ENCODE measurements at places on chromosomes 7 and 10.

DNA sequence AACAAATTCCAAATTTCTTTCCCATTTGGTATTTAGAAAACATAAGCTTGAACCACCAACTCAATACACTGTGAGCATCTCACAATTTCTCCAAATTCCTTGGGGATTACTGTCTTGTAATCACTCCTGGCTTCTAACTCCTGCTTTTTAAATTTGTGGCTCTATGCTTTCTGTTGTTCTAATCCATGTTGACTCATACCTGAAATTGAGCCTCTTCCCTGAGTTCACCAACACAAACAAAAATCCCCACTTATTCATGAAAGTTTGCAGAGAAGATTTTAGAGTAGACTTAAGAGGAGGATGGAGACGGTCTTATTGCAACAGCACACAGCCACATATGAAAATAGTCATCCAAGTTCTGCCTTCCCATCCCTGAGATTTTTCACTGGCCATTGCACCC, 252.5 kb downstream of the PTEN start:
- DNase-seq = no peak

DNA sequence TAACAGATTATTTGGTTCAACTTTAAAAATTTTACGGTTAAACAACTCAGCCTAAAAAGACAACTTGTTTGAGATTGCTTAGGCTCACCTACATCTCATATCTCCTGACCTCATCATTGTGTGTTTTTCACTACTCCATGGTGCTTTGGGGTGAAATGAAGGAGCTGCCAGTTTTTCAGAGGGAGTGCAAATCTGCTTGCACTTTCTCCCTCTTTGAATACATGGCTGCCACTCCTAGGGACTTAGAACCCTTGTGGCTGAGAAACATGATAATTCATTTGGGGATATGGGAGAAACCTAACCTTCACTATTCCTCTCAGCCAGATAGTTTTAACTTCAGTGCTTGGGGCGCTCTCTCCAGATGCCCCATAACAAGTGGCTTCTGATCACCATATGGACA, 2.7 kb downstream of the CCSER2 start:
- no peak for DNase-seq

- no peak for DNase-seq
These were observed 17.9 kb downstream of the RPP30 start for GRCh38 chr10:90889636-90890035.

GRCh38 chr10:78295242-78295641, 261.6 kb downstream of the RPS24 start:
- DNase-seq = no peak

- peak; percentile 85 for DNase-seq
These were observed 76.3 kb downstream of the CLIP2 start for GRCh38 chr7:74365322-74366022.

- DNase-seq = no peak
These were observed 215.8 kb upstream of the CCDC6 start for GRCh38 chr10:60122190-60122589.

- no peak for DNase-seq
These were observed 179.0 kb upstream of the KLF14 start for GRCh38 chr7:130912862-130913638.

- DNase-seq = no peak
These were observed 566.4 kb upstream of the KCND2 start for GRCh38 chr7:119706608-119707007.

DNA sequence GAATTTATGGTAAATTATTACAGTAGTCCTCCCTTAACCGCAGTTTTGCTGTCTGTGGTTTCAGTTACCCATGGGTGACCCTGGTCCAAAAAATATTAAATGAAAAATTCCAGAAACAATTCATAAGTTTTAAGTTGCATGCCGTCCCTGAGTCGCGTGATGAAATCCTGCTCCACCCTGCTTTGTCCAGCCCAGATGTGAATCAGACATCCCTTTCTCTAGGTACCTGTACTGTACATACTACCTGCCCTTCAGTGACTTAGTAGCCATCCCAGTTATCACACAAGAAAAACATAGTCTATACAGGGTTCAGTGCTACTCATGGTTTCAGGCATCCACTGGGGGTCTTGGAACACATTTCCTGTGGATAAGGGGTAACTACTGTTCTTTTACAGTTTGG, 20.5 kb upstream of the RHEB start:
- no peak for DNase-seq

DNA sequence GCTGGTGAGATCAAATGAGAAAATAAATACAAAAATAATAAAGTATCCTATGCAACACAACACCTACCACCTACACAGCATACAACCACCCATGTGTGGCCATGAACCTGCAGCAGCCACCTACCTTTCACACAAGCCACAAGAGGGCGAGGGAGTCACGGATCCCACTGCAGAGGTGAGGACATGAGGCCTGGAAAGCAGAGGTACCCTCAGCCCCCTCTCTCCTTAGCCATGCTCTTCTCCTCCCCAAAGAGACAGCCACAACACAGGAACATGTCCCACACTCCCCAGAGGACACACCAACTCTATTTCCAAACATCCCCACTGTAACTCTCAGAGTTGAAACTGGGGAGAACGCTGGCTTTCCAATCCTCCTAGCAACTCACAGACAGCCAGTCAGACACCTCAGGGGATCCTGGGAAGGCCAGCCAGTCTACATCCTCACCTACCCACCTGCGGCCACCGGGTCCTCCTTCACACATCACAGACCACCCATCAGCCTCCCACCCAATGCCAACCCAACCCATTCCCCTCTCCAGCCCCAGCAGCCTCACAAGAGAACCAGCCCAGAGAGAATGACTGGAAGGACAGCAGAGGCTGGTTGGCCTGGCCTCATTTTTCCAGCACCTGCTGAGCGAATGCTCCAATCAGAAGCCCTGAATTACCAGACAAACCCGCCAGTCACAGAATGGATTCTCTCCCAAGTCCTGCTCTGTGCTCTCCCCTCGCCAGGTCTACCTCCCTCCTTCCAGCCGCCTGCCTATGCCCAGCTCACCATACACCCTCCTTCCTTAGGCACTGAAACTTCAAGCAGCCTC, 18.4 kb downstream of the DLG5 start:
- no peak for DNase-seq

DNA sequence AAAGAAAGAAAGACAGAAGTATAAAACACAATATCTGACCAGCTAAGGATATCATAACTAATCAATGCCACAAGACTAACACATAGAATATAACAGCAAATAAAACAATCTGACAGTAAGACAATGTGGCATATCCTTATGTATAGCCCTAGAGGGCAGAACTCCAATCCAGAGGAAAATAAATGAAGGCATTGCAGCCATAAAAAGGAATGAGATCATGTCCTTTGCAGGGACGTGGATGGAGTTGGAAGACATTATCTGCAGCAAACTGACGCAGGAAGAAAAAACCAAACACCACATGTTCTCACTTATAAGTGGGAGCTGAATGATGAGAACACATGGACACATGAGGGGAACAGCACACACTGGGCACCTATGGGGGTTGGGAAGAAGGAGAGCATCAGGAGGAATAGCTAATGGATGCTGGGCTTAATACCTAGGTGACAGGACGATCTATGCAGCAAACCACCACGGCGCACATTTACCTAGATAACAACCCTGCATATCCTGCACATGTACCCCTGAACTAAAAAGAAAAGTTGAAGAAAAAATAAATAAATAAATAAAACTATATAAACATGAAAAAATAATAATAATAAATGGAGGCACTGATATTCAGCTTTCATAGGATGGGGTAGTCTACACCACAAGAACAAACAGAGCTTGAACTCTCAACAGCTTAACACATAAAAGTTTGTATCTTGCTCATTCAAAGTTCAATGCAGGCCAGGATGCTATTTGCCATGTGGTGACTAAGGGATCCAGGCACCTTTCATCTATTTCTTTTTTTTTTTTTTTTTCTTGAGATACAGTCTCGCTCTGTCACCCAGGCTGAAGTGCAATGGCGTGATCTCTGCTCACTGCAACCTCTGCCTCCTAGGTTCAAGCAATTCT, 66.1 kb upstream of the KAT6B start:
- no peak for DNase-seq

DNA sequence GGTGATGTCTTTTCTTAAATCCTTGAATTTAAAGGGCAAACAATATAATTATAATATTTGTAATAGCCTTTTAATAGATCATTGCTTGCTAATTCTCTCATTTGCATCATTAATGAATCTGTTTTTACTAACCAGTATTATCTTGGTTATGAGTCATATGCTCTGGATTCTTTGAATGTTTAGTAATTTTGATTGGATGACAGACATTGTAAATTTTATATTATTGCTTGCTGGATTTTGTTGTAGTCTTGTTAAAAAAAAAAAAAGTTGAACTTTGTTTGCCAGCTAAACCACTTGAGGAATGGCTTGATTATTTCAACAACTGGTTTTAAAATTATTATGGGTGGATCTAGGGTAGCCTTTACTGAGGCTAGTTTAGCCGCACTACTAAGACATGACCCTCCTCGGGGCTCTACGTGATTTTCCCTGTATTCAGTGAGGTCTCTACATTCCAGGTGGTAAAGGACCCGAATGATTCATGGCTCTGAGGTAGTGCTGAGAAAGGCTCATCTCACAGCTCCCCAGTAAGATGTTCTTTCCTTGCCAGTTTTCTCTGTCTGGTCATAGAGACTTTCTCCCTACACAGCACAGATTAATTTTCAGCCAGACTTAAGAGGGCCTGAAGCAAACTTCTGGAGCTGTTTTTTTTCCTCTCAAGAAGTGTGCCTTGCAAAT, 8.5 kb downstream of the C10orf90 start:
- DNase-seq = no peak

DNA sequence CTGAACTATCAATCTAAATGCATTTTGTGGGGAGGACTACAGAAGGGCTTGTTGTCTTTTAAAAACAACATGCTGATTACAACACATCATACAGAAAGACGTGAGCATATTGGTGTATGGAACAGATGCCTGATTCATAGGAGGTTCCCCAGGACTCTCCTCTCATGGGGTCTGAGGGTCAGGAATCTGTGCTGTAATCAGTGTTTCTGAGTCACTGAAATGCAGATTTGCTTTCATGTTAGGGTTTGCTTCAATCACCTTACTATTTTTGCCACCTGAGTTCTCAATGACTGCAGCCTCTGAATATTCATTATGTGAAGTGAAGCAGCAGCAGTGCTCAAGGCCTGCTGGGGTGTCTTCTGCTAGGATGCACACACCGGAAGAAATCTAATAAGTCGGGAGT, 550 bp upstream of the ANK3 start:
- no peak for DNase-seq

DNA sequence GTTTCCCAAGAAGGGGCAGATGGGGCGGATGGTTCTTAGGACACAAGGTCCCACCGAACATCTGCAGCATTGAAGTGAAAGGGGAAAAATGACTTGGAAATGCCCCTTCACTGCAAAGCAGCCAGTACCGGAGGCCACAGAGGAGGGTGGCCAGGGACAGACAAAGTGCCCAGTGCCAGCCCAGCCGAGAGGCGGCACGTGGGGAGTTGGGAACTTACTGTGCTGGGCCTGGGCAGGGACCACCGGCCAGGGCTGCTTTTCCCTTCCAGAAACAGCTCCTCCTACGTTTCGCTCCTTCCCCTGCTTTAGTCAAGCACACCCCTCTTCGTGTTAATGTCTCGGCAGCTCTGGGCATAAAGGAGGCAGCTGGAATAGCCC, 129.2 kb downstream of the TNS3 start:
- no peak for DNase-seq

DNA sequence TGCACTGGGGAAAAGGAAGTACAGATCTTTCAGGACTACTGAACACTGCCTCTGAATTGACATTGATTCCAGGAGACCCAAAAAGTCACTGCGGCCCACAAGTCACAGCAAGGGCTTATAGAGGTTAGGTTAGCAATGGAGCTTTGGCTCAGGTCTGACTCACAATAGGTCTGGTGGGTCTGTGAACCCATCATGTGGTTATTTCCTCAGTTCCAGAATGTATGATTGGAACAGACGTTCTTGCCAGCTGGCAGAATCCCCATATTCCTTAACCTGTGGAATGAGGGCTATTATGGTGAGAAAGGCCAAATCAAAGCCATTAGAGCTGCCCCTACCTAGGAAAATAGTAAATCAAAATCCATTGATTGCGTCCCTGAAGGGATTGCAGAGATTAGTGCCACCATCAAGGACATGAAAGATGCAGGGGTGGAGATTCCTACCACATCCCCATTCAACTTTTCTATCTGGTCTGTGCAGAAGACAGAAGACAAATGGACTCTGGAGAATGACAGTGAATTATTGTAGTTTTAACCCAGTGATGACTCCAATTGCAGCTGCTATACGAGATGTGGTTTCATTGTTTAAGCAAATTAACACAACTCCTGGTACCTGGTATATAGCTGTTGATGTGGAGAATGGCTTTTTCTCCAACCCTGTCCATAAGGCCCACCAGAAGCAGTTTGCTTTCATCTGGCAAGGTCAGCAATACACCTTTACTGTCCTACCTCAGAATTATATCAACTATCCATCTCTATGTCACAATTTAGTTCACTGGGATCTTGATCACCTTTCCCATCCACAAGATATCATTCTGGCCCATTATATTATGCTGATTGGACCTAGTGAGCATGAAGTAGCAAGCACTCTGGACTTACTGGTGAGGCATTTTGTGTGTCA, 44.5 kb upstream of the PIK3CG start:
- no peak for DNase-seq

DNA sequence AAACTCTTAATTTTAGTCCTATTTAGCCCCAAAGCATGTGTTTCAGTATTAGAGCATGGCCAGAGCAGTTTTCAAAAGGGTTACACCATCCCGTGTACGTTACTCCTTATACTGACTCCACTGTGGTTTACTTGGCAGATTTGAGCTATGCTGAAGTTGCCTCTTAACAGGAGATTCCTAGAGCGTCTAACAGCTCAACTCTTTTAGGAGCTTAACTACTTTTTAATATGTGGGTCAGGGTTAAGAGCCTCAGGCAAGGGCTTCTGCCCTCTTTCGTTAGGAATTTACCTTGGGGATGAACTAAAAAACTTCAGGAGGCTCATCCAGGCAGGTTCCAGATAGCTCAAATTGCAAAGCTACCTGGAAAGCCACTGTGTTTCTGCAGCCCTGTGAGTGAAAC, 674.8 kb upstream of the C7orf33 start:
- DNase-seq = no peak

DNA sequence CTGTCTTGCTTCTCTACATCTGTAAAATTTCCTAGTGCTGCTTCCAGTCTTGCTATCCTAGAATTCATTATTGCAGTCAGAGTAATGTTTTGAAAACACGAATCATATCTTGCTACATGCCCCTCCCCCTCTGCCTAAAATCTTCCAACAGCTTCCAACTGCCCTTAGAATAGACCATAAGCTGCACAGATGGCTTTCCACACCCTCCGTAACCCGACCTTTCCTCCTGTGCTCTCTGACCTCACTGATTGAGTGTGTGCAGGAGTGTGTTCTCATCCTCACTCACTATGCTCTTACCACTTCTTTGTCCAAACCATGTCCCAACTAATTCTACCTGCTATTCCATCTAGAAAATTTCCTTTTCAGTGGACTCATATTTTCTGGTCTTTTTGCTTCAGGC, 121.2 kb upstream of the ANKRD1 start:
- DNase-seq = no peak

GRCh38 chr7:92794831-92795230, 41.5 kb downstream of the CDK6 start:
- DNase-seq = no peak

GRCh38 chr7:89837515-89837914, 316.8 kb upstream of the STEAP1 start:
- DNase-seq = no peak

GRCh38 chr10:44574596-44575480, 189.9 kb upstream of the CXCL12 start:
- DNase-seq = no peak

- DNase-seq = no peak
These were observed 9.0 kb downstream of the CUTC start for GRCh38 chr10:99740933-99741559.
